Stimulated activated naive CD4-positive, alpha-beta T cell (primary cell): ENCODE measurements at places on chromosomes 13 and 19.
A peak's percentile ranks its signal among the peaks of the same experiment; 100 is the strongest.

- DNase-seq, result no peak
Measured at GRCh38 chr13:99961636-99962035, 9.9 kb downstream of the ZIC5 start.

DNA sequence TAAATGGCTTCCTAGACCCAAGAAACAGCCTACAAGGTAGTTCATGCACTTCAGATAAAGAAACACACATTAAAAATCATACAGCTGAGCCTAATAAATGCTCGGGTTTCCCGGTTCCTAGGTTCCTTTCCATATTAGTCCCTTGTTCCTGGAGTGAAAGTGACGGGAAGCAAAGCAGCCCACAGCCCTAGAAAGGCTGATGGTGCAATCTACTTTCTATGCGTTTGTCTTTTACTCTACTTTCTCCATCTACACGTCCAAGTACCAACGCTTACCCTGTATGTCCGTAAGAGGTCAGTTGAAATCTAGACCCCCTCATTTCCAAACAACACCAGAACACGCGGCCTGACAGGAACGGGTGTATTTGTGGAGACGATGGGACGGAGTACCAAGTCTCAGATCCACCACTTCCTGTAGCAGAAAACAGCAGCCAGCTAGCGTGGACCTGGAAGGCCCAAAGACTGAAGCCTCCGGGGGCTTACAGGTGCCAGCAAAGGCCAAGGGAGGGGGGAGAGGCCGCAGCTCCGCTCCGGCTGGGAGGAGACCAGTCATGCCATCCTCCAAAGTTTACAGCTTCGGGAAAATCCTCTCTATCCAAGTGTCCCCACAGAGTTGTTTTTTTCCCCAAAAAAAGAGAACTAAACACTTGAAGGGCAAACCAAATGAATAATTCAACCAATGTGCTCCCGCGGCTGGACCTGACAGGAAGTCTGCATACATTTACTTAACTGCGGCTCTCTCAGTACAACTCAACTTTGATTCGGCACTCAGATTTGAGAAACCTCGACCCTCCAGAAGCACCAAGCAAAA is 34.1 kb downstream of the STK24 start:
- DNase-seq, result no peak

DNA sequence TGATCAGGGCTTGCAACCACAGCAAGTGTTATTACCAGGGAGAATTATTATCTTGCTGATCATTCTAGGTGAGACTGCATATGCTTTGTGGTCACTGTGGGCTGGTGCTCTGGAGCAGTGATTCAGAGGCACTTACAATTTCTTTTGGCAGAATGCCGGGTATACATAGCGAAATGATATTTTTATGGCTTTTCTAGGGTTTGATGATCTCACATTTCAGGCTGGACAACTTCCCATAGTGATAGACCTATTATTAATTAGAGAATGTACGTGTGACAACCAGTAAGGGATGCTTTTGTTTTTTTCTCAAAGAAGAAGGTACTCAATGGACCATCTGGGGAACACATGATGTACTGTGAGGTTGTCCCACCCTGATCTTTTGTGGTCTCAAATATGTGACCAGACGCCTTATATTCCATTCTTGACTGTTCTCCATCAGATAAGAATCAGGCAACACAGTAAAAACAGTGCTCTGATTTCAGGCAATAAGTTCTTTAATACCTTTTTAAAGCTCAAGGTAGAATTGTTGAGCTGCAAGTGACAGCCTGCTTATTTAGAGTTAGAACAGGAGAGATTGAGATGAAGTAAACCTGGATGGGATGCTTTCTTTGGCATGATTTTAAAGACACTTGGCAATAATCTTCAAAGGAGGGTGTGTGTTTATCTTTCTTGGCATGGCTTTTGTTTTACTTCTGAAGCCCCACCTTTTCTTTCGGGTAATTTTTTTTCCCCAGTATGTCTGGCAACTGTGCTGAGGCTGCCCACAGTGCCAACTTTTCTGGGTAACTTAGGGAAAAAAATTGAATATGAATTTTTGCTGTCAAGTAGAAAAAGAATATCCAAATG is 27.4 kb upstream of the SCEL start:
- DNase-seq, result no peak

DNA sequence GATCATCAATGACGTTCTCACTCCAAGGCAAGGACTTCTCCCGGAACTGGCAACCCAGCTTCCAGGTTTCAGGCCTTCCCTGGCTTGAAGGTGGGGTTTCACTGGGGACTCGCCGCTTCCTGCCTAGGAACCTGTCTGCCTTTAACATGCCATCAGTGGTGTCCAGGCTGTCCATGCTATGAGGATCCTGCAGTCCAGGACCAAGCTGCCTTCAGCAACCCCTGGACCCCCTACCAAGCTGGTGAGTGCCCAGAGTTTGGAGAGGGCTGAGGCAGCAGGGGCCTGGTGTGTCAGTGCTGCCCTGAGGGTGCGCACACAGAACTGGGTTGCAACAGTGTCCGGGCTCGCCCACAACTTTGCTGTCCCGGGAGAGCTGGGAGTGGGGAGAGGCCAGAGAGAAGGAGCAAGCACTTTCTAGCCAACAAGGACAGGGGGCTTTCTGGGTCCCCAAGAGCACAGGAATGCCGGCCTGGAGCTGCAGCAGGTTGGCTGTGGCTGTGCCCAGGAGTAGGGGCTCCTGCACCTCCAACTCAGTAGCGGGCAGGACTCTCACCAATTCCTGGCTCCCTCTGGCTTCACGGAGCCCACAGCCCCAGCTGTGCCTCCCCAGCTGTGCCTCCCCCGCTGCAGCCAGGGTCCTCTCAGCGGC is 1563.2 kb upstream of the MIR17HG start:
- DNase-seq, result no peak

DNA sequence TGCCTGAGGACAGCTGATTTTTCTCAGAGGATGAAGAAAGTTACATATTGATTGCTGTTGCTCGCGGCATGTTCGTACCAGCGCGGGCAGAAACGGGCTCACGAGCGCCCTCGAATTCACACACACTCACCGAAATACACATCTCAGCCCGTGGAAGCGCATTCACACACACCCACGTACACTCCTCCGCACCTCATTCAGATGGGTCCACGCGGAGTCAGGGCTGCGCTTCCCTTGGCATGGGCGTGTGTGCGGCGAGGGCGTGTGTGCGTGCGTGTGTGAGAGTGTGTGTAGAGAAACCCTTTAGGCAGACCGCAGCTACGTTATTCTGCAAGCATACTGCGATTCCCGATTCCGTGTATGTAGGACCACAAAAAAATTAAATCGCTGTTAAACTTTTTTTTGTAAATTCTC is 2.1 kb upstream of the PCDH17 start:
- no peak for DNase-seq

DNA sequence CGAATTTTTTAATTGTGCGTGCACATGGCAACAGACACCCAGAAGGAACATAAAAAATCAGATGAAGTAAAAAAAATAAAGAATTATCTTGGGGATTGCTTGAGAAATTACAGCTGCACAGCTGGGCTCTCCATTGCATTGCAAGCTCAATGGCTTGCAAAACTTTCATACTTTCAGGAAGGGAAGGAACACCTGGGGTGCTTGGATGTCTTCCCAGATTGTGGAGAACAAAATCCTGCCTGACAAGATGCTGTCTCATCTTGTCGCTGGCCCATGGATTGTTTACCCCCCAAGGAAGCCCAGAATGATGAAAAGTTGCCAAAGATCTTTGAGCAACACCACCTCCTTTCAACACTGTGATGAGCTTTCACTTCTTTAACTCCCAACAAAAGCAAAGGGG is 11.0 kb upstream of the CASP14 start:
- DNase-seq, result no peak

- no peak for DNase-seq
Measured at GRCh38 chr13:100798739-100799361, 124.3 kb upstream of the TMTC4 start.

DNA sequence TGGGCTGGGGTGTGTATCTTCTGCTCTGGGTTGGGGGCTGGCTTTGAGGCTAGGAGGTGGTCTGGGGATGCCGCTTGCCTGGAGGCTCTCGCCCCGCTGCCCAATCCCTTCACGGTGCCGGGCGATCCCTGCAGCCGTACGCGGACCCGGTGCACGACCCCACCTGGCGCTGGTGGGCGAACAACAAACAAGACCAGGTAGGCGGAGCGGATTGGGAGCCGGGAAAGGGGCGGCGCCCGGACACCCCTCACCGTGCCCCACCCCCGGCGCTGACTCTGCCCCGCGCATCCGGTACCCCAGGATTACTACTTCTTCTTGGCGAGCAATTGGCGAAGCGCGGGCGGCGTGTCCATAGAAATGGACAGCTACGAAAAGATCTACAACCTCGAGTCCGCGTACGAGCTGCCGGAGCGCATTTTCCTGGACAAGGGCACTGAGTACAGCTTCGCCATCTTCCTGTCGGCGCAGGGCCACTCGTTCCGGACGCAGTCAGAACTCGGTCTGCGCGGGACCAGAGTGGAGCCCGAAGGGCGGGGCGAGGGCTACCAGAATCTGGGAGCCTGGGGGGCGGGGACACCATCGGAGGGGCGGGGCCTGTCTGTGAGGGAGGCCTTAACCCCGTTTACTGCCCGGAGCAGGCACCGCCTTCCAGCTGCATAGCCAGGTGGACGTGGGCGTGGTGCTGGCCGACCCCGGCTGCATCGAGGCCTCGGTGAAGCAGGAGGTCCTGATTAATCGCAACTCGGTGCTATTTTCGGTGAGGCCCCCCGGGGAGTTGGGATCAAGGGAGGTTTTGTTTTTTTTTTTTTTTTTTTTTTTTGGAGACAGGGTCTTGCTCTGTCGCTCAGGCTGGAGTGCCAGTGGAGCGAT is 12.1 kb upstream of the PSMD8 start:
- DNase-seq, result no peak

- DNase-seq, result no peak
Measured at GRCh38 chr13:79187917-79188690, 218.0 kb downstream of the RBM26 start.

- peak; percentile 63 for DNase-seq
Measured at GRCh38 chr19:29277102-29277501, 64.2 kb upstream of the UQCRFS1 start.

DNA sequence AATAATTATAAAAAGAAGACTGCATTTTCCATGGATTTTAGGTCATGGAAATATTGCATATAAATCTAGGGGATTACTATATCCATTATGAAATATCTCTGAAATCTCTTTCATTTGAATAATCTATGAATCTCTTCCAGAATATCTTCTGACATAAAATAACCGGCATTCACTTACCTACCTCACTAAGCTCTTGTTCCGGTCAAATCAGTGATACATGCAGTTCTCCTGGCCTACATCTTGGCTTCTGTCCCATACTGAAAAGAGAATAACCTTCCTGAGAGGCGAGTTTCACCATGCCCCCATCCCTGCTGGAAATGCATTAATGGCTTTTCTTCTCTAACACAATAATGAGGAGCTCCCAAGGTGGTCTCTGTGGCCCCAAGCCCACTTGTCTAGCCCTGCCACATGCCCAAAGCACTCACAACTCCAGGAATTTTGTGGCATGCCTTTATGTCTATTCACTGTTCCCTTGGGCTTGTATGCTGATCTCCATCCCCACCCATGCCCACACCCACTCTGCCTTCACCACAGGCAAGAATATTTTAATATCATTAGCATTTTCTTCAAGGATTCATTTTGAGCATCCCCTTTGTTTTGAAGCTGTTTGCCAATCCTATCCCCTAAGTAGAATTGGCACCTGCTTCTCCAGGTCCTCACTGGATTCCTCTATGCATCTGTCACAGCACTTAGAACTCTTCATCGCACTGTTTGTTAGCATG is 401.6 kb downstream of the COG6 start:
- no peak for DNase-seq

- no peak for DNase-seq
Measured at GRCh38 chr13:99636728-99637353, 135.6 kb downstream of the TM9SF2 start.

- no peak for DNase-seq
Measured at GRCh38 chr13:110874508-110874960, 40.3 kb downstream of the ANKRD10 start.

DNA sequence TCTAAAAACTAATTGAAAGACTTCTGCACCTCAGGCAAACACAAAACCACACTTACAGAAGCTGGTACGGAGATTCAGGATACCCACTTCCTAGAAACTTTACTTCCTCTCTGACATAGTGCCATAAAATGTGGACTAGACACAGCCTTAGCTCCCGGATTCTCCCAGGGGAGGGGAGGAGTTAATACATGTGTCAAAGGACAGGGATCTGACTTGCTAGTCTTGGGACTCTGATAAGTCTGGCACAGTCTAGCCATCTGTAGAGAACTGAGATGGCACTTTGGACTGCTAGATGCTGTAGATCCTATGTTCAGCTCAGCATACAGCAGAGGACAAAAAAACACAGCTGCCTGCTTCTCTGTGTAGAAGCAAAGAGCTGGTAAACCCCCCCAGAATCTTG is 769.8 kb upstream of the MIR17HG start:
- DNase-seq, result no peak

GRCh38 chr13:88937384-88937783 is 1266.2 kb downstream of the SLITRK5 start:
- no peak for DNase-seq

GRCh38 chr19:23393121-23393520 is 2.1 kb downstream of the ZNF91 start:
- DNase-seq, result no peak

DNA sequence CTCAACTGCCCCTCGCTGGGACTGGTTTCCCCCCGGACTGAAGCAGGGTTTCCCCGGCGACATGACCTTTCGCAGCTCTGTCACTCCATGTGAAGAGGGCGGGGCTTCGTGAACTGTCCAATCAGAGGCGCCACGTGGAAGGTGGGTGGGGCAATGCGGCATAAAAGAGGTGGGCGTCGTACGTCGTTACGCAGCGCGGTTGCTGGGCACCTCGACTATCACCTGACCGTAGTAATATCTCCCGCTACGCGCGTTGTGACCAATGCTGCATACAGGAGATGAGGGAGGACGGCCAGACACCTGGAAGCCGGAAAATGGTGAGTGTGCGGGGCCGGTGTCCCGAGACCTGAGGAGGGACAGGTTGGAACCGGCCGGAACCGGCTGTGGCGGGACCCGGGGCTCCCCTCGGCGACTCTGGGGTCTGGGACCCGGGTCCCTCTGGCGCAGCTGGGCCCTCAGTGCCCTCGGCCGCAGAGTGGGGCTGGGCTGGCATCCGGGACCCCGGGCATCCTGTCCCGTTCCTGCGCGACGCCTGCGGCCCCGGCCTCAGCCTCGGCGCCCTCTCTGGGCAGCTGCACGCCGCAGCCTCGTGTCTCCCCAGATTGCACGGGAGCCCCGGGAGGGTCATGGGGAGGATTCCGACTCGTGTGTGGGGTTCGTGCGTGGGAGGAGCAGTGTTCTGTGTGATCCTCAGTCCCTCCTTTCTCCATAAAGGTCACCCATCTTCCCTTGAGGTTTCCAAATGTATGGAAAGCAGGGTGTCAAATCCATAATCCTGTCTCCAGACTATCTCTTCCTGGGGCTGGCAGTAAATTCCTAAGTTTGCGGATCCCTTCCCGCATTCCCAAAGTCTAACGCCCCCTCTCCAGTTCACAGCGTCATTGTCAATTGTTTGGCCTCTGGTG is 32.2 kb downstream of the ZNF136 start:
- DNase-seq, result peak; percentile 77

DNA sequence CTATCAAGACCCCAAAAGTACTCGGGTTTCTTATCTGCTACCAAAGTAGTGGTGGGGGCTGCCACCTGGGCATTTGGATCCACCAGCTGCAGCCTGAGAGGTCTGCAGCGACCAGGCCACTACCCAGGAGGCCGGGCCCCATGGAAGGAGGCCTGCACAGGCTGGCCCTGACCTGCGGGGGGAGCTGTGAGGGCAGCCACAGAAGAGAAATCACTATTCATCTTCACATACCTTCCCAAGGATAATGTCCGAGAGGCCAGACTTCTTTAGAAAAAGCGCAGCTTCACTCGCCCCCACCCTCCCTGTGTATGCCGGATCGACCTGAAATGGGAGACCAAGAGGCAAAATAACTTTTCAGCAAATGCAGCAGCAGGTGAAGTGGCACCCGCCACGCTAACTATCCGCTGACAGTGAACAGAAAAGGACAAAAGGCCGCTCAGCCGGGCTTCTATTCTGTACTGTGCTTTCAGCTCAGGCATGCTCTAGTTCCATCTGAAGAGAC is 30.1 kb downstream of the EPS15L1 start:
- DNase-seq, result peak; percentile 4
